Stimulated activated CD4-positive, alpha-beta T cell treated with anti-CD3 and anti-CD28 coated beads, Interleukin-1b, Interleukin-23, amount 100 ng/mL, for 1 hour (primary cell): ENCODE measurements at places on chromosomes 16 and 17.
A peak's percentile ranks its signal among the peaks of the same experiment; 100 is the strongest.

DNA sequence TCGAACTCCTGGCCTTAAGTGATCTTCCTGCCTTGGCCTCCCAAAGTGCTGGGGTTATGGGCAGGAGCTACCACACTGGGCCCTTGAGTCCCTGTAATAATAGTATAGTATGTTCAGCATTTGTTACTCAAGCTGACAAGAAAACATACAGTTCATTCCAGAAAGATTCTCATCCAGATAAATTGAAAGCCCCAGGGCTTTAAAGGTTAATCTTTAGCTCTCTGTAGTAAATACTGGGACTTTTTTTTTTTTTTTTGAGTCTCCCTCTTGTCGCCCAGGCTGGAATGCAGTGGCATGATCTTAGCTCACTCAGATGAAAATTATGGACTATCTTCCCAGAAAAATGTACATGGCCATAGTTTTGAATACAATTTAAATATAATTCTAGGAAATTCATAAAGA lies 11.0 kb downstream of the BRCA1 start:
- DNase-seq: no peak

- no peak for DNase-seq
Measured at GRCh38 chr16:71409011-71409775, 32.7 kb downstream of the TLE7 start.

DNA sequence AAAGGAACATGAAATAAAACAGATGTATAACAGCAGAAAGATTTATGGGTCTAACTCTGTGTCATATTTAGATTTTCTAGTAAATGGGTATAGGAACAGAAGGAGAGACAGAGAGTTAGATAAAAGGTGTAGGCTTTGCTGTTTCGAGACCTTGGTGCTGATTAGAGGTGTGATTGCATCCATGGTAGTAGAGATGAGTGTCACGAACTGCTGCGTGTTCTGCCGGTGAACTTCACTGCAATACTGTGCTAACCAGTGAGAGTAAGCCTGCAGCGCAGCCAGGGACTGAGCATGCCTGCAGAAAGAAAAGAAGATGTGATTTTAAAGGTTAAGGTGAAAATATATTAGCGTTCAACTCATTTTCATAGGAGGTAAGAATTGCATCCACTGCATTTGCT lies 53.7 kb upstream of the GSG1L start:
- no peak for DNase-seq

GRCh38 chr16:12758670-12759558 lies 44.8 kb downstream of the CPPED1 start:
- DNase-seq: no peak

DNA sequence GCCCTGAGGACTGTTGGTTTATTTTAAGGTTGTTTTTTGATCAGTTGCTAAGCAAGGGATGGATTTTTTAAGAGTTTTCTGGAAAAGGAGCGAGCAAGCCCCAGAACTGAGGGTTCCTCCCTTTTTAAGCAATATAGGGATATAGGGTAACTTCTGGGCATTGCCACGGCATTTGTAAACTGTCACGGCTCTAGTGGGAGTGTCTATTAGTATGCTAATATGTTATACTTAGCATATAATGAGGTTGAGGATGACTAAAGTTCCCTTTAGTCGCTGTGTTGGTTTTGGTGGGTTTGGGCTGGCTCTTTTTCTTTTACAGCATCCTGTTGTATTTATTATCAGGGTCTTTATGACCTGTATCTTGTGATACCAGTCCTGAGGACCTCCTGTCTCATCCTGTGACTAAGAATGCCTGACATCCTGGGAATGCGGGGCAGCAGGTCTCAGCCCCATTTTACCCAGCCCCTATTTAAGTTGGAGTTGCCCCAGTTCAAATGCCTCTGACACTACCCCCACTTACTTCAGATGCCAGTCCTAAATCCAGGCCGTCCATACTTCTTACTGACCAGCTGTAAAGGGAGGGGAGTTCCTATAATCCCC lies 59.4 kb downstream of the MFSD11 start:
- DNase-seq: no peak

GRCh38 chr16:56226845-56227525 lies 35.7 kb downstream of the GNAO1 start:
- DNase-seq: no peak

DNA sequence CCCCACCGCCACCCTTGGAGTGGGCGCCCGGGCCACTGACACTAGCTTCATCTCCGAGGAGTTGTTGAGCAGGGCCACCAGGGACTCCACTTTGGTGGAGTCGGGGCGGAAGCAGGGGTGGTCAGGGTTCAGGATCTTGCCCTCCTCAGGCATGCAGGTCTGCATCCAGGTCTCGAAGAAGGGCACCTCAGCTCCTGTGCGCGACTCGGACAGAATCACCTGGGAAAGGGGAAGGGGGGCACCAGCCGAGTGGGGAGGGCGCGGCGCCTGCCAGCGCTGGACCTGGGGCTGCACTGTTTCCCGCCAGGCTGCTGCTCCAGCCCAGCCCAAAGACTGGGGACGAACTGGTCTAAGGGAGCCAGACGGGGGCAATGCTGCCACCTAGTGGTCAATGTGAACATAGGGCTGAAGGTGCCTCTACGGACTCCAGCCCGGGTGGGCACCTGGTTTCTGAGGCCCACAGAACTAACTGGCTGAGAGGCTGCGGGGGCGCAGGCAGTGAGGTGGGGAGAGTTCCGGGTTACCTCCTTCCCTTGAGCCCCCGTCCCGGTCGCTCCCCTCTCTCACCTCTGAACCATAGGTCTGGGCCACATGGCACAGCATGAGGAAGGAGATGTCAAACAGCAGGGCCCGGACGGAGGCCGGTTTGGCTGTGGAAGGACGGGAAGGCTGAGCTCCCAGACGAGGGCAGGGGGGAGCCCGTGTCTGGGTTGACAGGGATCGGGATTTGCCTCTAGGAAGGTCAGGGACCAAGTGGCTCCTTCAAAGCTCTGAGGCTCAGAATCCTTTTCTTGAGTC lies 11.8 kb downstream of the CSF3 start:
- peak; percentile 34 for DNase-seq

DNA sequence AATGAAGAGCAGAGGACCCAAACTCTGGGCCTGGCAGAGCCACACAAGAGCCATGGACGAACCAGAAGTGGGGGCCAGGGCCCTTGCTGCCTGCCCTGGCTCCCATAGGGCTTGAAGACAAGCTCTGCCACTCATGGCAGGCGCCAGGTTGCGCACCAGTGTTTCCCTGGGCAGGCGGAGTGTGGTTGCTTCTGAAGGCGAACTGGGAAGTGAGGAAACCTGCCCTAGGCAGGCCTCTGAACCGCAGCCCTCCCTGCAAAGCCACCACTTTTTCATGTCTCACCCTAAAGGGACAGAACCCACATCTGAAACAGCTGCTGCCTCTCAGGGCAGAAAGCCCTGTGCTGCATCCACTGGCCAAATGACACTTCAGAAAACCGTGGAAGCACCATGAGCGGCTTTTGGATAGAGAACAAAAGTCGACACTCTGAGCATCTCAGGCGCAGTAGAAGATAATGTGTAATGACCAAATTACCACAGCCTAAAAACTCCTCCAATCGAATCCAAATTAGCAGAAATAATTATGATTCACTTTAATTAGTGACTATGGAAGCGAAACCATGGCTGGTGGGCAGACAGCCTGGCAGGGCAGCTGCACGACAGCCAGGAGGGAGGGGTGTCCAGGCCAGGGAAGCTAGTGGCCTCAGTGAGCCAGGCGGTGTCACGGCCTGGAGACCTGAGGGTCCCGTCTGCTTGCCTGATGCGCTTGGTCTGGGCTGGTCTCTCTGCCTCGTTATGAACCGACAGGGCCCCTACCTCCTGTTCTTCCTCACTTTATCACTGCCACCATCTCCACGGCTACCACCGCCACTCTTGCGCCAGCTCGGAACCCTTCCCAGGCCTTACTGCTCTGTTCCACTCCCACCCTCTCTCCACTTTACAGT lies 59.1 kb downstream of the PRMT7 start:
- no peak for DNase-seq

GRCh38 chr16:52476111-52476510 lies 70.8 kb downstream of the TOX3 start:
- DNase-seq: no peak

DNA sequence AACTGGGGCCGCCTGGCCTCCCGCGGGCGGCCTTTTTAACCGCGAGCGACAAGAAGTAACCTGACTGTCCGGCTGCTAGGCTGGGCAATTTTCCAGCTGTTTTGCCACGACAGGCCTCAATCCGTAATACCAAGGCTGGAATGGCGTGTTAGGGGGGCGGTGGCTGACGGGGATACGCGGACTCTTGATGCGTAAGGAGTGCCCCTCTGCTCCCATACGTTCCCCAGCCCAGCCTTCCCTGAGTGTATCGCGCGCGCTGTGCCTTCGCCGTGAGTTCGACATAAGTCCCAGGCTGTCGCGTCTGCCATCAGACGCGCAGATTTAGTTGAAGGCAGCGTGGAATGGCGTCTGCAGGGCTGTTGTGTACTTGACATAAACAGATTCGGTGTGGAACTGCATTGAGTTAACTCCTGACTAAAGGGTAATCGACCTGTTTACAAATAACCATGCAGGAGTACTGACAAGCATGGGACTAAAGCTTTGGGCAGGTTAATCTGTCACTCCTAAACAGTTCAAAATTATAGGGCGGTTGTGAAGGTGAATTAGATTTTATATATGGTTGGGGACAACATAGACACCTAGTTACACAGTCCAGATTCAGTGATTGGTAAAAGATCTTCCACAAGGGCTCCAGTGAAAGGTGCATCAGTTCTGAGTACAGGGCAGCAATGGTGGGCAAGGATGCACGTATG lies 16.6 kb upstream of the ERN1 start:
- peak; percentile 27 for DNase-seq

- no peak for DNase-seq
Measured at GRCh38 chr17:2179615-2180295, 123.8 kb downstream of the SMG6 start.

DNA sequence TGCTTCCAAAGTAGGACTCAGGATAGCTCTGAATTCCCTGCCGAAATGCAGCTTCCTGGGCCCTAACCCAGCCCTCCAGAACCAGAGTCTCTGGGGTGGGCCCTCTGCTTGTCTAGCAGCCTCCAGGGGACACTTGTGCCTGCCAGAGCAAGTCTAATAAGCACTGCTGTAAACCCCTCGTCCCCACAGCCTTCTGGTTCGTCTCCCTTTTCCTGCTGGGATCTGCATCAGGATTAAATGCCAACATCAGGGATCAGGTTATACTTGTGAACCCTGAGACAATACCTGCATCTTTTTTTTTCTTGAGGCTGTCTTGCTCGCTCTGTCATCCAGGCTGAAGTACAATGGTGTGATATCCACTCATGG lies 282.0 kb downstream of the SEC14L1 start:
- no peak for DNase-seq
